ENCODE measurements at places on chromosomes 1 and 21.
A peak's percentile ranks its signal among the peaks of the same experiment; 100 is the strongest.

- no peak for DNase-seq
Observed at GRCh38 chr1:231177936-231178335, 16.1 kb downstream of the TRIM67 start.

DNA sequence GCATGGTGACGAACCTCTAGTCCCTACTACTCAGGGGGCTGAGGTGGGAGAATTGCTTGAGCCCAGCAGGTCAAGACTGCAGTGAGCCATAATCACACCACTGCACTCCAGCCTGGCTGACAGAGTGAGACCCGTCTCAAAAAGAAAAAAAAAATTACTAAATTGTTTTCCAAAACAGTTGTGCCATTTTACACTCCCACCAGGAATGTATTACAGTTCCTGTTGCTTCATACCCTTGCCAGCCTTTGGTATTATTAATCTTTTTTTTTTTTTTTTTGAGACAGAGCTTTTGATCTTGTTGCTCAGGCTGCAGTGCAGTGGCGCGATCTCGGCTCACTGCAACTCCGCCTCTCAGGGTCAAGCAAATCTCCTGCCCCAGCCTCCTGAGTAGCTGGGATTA lies 55.9 kb downstream of the RPS6KA1 start:
- DNase-seq: no peak

- DNase-seq: no peak
Observed at GRCh38 chr21:35825370-35826353, 234.7 kb downstream of the SETD4 start.

- DNase-seq: no peak
Observed at GRCh38 chr1:160131803-160132565, 16.4 kb downstream of the ATP1A2 start.

- no peak for DNase-seq
Observed at GRCh38 chr1:211695135-211695816, 19.9 kb upstream of the NEK2 start.

DNA sequence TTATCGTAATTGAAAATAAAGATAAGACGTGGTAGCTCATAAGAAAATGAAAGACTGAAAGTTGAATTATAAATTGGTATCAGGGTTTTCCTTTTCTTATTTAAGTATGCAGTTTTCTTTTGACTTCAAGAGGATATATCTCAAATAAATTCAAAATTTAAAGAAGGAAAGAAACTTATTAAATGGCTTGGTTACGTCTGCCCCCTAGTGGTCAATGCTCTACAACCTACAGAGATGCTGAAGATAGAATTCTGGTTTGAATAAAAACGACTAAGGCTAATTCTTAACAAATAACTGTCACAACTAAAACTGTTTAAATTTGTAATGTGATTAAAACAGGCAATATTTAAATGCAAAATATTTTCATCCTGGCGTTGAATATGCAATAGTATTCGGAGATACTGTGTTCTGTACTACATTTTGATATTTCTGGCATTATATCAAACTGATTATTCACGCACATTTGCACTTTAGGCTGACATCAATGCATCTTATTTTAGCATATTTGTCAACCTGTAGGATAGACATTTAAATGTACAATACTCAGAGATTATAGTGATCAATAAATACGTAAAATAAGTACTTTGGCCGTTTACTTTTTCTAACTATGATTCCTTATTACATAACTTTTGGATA lies 26.8 kb downstream of the IFI44 start:
- DNase-seq: peak; percentile 37

DNA sequence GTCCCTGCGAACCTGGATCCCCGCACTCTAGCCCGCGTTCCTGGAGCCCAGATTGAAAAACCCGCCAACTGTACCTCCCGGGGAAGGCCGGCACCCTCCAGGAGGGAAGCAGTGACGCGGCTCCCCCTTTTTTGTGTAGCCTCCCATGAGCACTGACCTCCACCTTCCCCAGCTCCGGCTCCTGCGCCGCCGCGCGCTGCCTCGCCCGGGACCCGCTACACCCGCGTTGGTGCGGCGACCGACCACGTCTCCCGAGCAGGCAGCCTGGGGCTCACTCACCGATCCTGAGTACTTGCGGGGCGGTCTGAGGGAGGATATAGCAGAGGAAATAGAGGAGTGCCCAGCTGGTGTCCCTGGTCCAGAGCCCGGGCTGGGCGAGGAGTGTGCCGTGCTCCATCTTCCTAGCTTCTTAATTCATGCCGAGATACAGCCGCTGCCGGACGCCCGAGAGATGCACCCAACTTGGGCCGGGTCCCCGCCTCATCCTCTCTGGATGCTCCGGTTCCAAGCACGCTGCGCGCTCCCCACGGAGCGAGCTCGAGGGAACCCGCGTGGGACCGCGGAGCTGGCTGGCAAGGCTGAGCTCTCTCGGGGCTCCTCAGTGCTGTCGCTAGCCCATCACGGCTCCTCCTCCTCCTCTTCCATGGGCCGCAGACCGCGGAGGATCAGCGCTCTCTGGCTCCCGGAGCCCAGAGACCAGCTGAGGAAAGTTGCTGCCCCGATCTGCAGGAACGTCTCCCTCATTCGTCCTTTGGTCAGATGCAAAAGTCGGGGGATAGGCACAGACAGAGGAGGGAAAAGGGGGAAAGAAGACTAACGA lies 482 bp downstream of the GRIK1 start:
- DNase-seq: no peak

- no peak for DNase-seq
Observed at GRCh38 chr1:8040586-8040985, 14.5 kb upstream of the ERRFI1 start.

GRCh38 chr1:61967750-61968149 lies 225.5 kb downstream of the PATJ start:
- no peak for DNase-seq

DNA sequence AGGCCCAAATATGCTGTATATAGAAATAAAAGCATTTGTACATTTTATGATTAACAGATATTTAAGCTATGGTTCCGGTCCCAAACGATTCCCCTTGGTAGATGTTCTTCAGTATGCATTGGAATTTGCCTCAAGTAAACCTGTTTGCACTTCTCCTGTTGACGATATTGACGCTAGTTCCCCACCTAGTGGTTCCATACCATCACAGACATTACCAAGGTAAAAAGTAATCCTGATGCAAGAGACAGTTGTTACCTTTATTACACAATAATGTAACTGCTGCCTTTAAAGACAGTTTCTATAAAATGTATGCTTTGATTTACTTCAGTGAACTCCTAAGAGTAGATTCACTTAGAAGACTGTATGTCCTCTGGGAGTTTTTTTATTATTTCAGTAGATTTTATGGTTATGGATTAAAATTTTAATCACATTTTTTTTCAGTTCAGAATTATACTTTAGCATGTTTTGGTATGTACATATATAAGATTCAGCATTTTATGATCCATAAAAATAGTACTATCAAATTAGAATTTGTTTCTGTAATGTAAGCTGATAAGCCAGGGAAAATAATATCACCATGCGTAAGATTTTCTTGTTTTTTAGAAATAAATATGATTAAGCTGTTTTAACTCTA lies 96.5 kb downstream of the USP25 start:
- no peak for DNase-seq

- peak; percentile 71 for DNase-seq
Observed at GRCh38 chr1:210446479-210446878, 117.8 kb downstream of the HHAT start.

DNA sequence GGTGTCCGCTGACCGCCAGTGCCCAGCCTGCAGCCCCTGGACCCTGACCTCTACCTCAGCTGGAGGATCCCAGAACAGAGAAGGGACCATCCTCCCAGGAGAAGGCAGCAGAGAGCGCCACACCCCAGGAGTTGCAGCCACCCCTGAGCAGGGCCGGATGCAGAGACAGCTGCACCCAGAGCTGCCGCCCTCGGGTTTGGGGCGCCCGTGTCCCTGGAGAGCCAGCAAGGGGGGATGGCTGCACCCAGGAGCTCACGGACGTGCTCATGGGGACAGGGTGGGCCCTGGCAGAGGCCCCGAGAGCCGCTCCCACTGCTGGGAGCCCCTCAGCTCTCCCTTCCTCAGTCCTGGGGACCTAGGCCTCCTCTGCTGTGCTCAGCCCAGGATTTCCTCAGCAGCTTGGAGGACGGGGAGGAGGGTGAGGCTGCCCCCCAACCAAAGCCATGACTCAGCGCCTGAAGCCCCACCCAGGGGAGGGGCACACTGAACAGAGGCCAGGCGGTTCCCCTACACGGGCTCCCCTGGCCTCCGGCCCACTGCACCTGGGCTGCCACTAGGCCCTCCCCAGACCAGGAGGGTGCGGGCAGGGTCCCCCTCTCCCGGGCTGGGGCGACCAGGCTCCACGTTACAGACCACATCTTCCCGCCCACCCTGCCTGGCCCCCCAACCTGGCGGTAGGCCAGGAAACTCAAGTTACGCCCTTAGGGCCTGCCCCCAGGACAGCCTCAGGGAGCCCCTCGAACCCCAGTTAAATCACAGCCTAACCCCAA lies 2.2 kb downstream of the ACAP3 start:
- peak; percentile 66 for DNase-seq

DNA sequence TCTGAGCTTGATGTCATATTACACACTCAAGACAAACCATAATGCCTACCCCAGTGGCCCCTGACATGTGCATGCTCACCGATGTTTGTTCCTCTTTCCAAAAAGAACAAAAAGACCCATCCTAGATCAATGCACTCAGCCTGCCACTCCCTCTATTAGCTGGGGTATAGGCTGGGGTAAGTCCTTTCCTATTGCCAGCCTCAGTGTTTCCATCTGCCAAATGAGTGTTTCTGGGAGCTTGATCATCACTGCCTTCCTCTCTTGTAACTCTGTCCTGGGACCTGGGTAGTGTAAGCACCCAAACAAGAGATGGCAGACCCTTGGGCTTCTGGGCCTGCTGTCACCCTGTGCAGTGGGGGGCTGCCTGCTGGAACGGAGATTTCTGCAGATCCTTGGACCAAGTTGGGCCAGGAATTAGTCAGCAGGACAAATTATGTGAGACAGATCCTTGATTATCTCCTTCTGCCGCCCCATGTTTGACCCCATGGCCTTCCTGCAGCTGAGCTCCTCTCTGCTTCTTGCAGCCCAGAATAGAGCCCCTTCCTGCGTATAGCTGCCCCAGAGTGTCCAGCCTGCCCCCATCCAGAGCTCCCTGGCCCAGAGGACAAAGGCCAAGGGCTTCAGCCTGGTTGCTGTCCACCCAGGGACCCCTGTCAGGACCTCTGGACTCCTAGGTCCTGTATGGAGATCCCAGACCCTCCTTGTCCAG lies 31.5 kb upstream of the LRP8 start:
- no peak for DNase-seq

DNA sequence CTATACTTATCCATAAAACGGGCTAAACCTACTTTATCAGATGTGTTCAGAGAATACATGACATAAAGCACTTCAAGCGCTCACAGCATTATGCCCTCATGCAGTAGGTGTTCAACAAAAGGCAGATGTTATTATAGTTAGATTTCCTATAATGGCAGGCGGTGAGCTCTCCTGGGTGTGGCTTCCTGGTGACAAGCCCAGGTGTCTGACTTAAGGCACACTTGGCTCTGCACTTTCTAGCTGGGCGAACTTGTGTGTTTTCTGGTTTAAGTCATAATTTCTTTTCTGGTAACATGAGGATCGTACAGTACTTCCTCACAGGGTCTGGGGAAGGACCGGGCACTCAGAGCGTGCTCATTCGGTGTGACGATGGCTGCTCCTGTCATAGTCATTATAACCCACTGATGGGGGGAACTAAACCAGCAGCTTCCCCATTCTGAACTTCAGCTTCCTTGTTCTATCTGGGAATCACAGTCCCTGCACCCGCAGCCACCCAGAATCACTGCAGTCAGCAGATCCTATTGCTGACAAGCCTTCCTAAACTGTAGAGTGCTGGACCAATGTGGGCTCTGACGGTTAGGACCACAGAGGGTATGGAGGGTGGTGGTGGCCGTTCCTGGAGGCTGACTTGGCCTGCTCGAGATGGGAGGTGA lies 52.8 kb downstream of the IGSF21 start:
- no peak for DNase-seq

- no peak for DNase-seq
Observed at GRCh38 chr1:109161858-109162606, 48.1 kb downstream of the ELAPOR1 start.

DNA sequence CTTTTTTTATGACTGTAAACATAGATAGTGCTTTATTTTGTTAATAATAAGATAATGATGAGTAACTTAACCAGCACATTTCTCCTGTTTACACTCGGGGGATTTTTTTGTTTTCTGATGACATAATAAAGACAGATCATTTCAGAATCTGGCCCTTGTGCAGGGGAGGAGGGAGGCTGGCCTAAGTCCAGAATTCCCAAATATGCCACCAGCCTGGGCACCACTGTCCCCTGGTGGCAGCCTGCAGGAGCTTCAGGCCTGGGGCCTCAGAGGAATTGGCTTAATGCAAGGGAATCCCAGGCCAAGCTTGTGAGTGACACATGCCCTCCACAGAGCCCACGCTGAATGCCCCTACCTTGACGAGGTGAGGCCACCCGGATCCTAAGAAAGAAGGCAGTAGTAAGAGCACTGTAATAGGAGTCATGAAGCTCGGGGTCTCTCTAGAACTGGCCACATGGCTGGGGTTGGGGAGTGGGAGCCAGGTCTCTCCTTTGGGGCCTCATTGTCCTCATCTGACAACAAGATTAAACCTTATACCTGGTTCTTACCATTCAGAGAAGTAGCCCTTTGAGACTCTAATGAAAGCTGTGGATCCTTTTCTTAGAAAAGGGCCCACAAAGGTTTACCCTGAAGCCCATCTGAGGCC lies 24.1 kb downstream of the ETNK2 start:
- no peak for DNase-seq

GRCh38 chr21:31846690-31847089 lies 26.1 kb upstream of the HUNK start:
- no peak for DNase-seq

DNA sequence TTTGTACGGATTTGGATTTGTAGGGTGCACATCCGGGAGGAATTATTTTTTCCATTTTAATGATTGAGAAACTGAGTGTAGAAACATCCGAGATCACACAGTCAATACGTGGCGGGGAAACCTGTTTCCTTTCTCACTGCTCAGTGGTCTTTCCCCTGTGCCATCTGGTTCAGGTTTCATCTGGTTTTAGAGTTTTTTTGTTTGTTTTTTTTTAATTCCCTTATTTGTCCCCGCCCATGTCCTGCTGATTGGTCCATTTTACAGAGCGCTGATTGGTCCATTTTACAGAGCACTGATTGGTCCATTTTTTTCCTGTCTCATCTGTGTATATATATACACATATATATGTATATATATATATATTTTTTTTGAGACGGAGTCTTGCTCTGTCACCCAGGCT lies 6.0 kb downstream of the TRPM2 start:
- no peak for DNase-seq

GRCh38 chr1:53271446-53272090 lies 33.2 kb upstream of the MAGOH start:
- no peak for DNase-seq

GRCh38 chr1:235253219-235253962 lies 74.6 kb downstream of the ARID4B start:
- DNase-seq: peak; percentile 36

GRCh38 chr21:36611379-36611778 lies 87.5 kb upstream of the SIM2 start:
- no peak for DNase-seq

Measured in stimulated activated CD4-positive, alpha-beta T cell treated with anti-CD3 and anti-CD28 coated beads, Interleukin-12 subunit alpha, Interleukin-12 subunit beta, amount 100 ng/mL, for 4 hours (primary cell).